ENCODE measurements at places on chromosomes 2 and 18.

- DNase-seq: no peak
Measured at GRCh38 chr2:128818704-128819491, 500.2 kb upstream of the HS6ST1 start.

DNA sequence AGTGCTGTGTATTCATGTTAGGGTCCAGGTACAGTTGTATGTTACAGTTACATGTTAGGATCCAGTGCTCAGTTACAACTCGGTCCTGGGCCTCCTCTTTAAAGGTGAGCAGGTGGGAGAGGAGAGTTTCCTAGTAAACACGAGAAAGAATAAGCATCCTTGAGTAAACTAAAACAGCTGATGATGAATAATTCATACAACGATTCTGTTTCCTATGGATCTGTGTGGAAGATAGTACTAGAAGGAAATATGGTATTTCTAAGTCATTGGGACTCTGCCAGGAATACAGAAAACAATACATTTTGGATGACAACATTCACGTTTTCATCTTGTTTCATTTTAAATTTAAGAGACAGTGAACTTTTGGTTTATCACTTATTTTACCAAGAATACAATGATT is 29.5 kb downstream of the SNTG2 start:
- DNase-seq: peak; percentile 80

DNA sequence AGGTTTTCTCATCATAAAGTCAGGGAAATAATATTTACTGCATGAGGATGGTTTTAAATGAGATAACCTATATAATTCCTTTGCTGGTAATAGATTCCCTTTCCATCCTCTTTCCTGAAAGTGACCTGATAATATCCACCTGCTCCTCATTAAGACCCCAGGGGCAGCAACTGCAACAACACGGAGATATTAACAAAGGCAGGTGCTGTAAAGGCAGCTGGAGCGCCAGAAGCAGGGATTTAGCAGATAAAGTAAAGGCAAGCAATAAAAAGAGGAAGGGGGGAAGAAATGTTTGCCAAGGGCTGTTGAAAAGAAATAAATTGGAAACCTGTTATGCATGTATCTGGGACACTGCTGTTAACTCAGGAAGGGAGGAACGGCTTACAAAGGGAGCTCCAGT is 472.6 kb upstream of the KLHL29 start:
- no peak for DNase-seq

- no peak for DNase-seq
Measured at GRCh38 chr2:9778012-9778411, 65.3 kb upstream of the TAF1B start.

- no peak for DNase-seq
Measured at GRCh38 chr18:7367336-7367735, 136.4 kb downstream of the LRRC30 start.

DNA sequence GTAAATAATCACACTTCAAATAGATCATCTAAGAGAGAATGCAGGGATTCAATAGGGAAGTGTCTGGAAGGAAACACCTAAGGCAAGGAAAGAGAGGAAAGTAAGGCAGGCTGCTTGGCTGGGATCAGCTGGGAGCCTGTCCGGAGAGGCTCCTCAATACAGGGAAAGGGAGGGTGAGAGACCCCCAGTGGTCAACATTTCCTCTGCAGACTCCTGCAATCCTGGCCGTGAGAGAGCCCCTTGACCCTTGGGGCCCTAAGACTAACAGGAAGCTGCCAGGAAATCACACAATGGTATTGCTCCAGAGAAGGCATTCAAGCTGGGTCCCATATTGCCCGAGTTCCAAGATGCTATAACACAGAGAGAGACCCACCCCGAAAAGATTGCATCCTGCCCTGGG is 549.4 kb downstream of the NYAP2 start:
- DNase-seq: no peak

GRCh38 chr18:44771956-44772917 is 91.5 kb downstream of the SETBP1 start:
- DNase-seq: no peak

GRCh38 chr2:238985041-238985729 is 137.3 kb downstream of the TWIST2 start:
- DNase-seq: no peak

- DNase-seq: peak; percentile 55
Measured at GRCh38 chr18:55779691-55780585, 191.9 kb upstream of the TCF4 start.

DNA sequence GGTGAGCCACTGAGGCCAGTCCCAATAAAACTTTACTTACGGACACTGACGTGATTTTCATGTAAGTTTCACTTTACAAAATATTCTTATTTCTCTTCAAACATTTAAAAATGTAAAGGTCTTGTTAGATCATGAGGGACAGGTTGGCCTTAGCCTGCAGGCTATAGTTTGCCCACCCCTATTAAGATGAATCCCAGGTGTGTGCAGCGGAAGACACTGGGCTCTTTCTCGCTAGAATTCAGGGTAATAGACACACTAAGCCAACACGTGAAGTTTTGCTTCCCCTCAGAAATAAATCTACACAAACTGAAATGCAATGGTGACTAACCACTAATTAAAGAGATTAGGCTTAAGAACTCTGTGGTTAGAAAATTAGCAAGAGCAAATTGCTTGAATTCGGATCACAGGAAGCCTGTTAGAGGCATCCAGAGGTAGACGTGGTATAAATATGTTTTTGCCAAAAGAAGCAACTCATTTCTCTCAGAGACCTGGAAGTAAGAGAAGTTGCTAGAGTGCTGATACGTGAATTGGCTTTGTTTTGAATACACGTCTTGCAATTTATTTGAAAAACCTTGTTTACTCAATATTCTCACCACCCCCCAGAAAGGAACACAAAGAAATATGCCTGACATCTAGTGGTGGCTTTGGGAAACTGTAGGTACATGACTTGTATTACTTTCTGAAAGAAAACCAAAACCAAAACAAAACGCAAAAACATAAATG is 151.6 kb downstream of the DTNB start:
- peak; percentile 25 for DNase-seq

GRCh38 chr18:68940754-68941153 is 142.9 kb downstream of the CCDC102B start:
- DNase-seq: no peak

GRCh38 chr2:195199864-195200263 is 457.2 kb upstream of the SLC39A10 start:
- DNase-seq: no peak

DNA sequence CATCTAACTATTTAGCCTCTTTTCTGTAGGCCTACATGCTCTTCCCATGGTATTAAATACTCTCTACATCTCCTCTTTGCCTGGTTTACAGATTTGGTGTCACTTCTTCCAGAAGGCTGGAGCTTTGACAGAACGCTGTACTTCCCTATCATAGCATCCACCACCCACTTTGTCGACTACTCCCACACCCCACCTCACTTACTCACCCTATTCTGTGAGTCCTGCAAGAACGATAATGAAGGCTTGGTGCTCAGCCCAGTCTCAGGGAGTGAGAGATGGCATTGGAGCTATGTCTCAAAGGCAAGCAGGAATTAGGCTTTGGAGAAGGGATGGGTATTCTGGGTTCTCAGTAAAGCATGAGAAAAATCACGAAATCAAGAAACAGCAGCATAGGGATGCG is 20.3 kb upstream of the KDM3A start:
- DNase-seq: no peak

- DNase-seq: no peak
Measured at GRCh38 chr18:45111502-45111848, 430.8 kb downstream of the SETBP1 start.

GRCh38 chr2:31312898-31313297 is 78.9 kb downstream of the EHD3 start:
- DNase-seq: no peak

DNA sequence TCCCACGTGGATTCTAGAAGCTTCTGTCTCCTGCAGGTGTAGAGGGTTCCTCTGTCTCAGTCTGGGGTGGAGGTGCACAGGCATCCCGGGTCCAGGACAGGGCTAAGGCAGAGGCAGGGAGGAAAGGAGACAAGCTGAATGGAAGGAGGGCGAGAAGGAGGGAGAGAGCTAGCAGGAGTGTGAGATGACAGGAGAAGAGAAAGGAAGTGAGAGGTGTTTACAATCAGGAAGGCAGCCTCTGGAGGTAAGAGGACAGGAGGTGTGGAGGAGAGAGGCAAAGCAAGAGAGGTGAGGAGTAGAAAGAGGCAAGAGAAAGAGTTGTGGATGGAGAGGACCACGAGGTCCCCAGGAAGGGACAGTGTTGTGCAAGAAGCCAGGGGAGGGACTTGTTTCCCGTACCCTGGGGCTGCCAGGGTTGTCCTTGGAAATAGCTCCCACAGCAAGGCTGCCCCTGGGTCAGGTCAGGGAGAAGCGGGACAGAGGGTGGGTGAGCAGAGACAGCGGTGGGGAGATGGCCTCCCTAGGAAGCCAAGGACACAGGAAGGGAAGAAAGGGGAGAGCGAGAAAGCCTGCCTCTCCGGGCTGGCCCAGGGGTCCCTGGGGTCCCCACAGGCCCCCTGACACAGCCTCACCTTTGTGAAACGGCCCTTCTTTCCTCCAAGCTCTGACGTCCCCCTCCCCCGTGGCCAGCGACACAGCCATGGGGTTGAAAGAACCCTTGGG is 136.9 kb downstream of the CYP26B1 start:
- no peak for DNase-seq

GRCh38 chr18:58228762-58229161 is 184.7 kb downstream of the NEDD4L start:
- no peak for DNase-seq

- DNase-seq: peak; percentile 19
Measured at GRCh38 chr2:24919037-24919505, 966 bp downstream of the ADCY3 start.

DNA sequence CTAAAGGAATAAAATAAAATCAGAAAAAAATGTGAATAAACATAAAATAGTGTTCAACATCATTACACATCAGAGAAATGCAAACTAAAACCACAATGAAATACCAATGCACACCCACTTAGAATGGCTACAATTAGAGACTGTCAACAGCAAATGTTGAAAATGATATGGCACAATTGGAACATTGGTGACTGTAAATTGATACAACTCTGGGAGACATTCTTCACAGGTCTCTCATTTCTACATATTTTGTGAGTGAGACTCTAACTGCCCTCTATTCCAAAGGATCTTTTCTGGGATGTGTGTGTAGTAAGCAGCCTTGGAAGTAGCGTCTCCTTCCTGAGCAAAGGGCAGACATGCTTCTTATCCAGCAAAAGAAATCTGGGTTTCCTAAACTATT is 323.0 kb downstream of the FBXO15 start:
- no peak for DNase-seq

GRCh38 chr2:120622886-120623753 is 112.5 kb upstream of the GLI2 start:
- no peak for DNase-seq

GRCh38 chr2:234980451-234981187 is 28.8 kb downstream of the SH3BP4 start:
- DNase-seq: no peak

DNA sequence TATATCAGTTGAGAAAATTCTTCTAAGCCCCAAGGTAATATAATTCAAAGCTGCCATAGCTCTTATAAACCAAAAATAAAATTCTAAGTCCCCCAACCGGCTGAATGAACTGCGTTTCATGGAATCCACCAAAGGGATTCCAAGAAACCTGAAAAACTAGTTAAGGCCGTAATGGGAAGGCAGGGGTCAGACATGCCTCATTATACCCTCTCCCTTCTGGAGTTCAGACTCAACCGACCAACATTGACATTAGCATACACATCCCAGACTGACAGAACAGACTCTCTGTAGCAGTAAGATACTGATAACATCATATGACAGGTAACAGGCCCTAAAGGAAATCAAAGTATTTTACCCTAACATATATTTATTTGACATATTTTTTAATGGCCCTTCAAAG is 31.4 kb upstream of the PHLPP1 start:
- no peak for DNase-seq

GRCh38 chr18:42053188-42053781 is 98.3 kb downstream of the PIK3C3 start:
- DNase-seq: peak; percentile 2

- no peak for DNase-seq
Measured at GRCh38 chr18:9926223-9926894, 12.5 kb downstream of the VAPA start.

DNA sequence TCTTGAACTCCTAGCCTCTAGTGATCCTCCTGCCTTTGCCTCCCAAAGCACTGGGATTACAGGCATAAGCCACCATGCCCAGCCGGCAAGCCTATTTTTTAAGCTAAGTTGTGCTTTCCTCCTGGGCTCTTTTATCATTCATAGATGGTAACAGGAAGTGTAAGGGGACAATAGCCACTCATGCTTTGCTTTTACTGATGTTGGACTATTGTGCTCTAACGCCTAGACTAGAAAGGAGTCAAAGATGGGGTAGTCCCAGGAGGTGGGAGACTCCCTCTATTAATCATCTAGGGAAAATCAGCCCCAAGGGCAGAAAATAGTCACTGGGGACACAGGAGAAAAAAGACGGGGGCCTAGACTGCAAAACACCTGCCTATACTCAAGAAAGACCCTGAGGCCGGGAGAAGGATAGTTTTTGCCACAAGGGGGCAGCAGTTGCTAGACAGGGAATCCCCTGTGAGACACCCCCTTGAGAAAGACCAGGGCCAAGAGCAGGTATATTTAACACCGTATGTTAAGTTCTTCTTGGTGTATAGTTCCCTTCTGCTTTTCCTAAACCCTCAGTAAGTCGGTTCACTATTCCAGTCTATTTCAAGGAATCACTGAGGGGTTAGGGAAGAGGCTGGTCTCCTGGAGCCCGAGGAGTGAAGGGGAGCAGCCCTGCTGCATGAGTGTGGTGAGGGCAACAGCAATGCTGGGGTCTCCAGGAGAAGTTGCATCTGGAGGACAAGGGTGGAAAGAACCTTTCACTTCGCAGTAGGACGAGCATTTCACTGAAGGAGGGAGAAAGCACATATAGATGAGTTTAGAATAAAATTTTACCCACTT is 2.1 kb upstream of the CXCR1 start:
- peak; percentile 57 for DNase-seq

DNA sequence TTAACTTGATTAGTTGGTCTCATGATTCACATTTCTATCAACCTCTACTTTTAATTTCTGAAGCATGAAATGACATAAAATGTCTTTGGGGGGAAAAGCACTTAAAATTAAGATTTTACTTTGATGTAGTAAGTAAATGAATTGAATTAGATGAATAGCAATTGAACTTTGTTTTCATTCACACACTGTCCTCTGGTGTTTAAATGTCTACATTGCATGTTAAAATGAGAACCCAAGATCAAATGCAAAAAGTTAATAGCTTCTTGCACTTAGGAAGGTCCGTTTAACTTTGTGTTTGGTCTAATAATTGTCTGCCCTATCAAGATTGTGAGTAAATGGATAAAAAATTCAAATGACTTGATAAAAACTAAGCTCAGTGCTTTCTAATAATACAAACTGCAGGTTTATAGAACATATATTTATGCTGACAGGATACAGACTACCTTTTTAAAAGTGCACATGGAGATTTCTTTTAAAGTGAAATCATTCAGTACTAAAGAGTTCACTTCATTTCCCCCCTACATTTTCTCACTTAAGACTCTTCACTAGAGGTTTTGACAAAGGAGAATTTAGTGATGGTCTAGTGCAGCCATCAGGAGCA is 156.2 kb upstream of the NABP1 start:
- no peak for DNase-seq

All from NCI-H524 (cell line).